ENCODE measurements at places on chromosomes 16 and 17.

- no peak for DNase-seq
Measured at GRCh38 chr16:49108611-49109010, 173.0 kb downstream of the CBLN1 start.

GRCh38 chr16:22165508-22166285 is 3.4 kb downstream of the SDR42E2 start:
- no peak for DNase-seq

GRCh38 chr16:19331794-19332193 is 46.3 kb downstream of the CLEC19A start:
- DNase-seq: no peak

DNA sequence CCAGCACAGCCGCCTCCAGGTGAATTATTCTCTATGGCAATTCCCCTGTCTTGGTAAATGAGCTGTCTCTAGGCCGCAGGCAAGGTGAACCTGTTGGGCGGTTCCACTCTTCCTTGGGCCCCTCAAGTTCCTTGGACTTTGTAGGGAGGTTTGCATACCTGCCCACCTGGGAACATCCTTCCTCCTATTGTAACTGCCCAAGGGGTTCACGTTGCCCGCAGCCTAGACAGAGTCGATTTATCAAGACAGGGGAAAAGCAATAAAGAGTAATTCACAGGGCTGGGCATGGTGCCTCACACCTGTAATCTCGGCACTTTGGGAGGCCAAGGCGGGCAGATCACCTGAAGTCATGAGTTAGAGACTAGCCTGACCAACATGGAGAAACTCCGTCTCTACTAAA is 122.5 kb downstream of the KCNJ18 start:
- DNase-seq: no peak

DNA sequence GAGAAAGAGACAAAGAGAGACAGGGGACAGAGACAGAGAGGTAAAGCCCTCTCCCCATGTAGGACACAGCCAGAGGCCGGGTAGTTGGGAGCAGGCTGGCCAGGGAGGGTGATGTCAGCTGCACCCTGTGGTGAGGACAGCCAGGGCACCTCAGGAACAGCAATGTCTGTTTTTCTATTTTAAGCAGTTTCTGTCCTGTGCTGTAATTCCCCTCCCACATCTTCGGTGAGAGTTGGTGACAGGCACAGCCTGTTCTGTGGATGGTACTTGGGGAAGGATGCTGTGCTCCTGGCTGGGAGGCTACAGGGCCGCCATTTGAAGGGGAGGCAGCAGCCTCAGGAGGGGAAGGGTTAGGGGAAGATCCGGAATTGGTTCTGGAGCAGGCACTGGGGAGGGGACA is 163.5 kb downstream of the SDK2 start:
- DNase-seq: no peak

- no peak for DNase-seq
Measured at GRCh38 chr17:63983320-63983719, 10.6 kb upstream of the SCN4A start.

- no peak for DNase-seq
Measured at GRCh38 chr16:15532825-15533224, 98.4 kb downstream of the BMERB1 start.

- DNase-seq: no peak
Measured at GRCh38 chr17:15941781-15942180, 3.1 kb upstream of the ADORA2B start.

- no peak for DNase-seq
Measured at GRCh38 chr16:85187886-85188285, 75.6 kb upstream of the CIBAR2 start.
